ENCODE measurements at places on chromosomes 3 and 15.

DNA sequence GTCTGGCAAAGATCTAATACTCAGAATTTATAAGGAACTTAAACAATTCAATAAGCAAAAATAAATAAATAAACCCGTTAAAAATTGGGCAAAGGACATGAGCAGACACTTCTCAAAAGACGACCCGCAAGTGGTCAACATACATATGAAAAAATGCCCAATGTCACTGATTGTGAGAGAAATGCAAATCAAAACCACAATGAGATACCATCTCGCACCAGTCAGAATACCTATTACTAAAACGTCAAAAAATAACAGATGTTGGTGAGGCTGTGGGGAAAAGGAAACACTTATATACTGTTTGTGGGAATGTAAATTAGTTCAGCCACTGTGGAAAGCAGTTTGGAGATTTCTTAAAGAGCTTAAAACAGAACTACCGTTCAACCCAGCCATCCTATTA is 188.0 kb upstream of the MRPL3 start:
- DNase-seq: no peak

DNA sequence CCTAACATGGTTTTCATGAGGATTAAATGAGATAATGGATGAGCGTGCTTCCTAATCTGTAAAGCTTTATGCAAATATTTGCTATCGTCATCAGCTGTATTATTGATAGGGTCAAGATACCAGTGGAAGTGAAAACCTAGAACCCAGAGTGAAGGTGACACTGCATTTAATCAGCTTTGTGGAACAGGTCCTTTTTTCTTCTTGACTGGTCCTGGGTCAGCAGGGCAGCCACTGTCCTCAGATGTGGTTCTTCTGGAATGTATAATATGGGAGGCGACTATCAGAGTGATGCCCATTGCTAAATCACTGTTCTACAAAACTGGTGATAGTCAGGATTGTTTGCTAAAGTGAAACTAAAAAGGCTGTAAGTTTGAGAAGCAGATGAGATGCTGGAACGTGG is 41.4 kb downstream of the SORD start:
- no peak for DNase-seq

- DNase-seq: no peak
Measured at GRCh38 chr3:157559401-157559800, 56.2 kb upstream of the VEPH1 start.

- DNase-seq: no peak
Measured at GRCh38 chr3:31862666-31863279, 118.3 kb downstream of the OSBPL10 start.

GRCh38 chr15:40344631-40345120 is 3.9 kb upstream of the CCDC9B start:
- no peak for DNase-seq

GRCh38 chr3:135087782-135088181 is 292.7 kb downstream of the EPHB1 start:
- no peak for DNase-seq

- DNase-seq: no peak
Measured at GRCh38 chr15:90268415-90268814, 2.9 kb downstream of the NGRN start.

DNA sequence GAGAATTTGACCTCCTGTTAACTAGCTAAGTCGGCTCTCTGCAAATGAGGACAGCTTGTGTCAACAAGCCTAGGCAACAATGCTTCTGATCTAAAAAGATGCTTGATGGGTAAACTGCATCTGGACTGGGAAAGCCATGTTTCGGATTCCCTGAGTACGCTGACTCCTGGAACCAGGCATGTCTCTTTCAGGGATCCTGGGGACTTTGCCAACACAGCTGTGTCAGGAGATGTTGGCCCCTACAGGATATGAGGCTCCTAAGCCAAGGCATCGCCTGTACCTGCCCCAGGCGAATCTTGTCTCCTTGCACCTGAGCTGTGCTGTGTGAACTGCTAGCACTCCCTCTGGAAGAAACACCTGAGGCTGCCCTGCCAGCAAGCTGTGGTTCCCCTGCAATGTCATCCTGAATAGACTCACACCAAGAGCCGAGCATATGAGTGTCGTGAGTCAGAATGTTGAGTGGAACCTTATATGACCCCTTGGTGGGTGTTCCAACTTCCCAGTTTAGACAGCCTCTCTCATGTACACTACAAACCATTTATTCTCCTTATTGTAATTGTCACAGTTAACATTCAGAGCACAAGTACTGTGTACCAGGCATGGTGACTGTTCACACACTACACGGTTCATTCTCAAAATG is 17.0 kb downstream of the EOGT start:
- no peak for DNase-seq
